ENCODE measurements at places on chromosomes 2 and 18.

DNA sequence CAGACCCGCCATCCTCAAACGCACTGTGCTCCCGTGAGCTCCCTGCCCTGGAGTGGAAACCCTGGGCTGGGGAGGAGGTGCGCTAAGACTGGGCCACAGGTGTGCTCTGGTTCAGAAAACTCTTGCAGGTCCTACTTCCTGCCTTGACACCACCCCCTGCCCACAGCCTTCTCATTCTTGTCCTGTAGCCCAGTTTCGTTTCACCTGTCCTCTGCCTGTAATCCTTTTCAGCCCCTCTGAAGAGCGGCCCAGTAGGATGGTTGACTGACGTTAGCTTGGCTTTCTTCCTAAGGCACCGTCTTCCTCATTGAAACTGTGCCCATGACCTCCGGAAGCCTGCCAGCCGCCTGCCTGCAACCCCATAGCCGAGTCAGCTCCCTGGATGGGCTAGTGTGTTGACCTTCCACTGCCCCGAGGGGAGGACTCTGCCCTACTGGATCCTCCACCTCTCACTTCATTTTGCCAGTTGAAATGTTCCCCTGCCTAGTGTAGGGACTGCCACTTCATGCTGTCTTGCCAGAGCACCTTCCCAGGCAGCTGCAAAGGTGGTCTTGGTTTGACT lies 116.9 kb downstream of the AGAP1 start:
- no peak for DNase-seq

DNA sequence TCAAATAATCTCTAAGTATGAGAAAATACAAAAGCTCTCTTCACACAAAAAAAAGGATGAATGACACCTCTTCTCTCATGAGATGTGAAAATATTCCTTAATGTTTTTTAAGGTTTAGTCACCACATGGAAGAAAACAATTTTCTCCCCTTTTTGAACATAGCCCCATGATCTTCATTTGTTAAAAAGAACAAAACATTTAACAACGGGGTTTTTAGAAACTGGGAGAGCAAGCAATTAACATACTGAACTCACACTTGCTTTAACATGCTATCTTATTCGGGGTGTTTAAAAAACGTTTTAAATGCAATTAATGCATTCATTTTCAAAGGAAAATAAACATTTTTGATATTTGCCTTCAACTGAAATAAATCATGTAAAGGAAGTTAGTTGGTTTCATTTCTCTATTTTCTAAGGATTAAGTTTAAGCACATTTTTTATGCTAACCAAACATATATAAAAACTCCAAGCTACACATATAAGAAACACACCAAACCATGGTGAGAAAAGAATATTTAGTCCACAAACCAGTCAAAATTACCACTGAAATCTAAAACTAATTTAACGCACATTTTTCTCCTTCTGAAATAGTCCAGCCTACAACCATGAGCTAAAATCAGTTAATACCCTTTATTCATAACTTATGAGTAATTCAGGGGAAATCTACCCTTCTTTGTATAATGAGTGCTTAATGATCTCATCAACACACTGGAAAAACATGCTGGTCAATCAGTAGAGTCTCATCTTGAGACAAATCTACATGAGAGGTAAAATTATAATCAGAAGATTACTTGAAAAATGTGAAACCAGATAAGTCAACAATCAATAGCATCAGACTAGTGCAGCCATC lies 8.2 kb downstream of the FBXO11 start:
- DNase-seq = no peak

GRCh38 chr2:13686262-13686661 lies 946.3 kb upstream of the LRATD1 start:
- no peak for DNase-seq

GRCh38 chr2:15602393-15602792 lies 10.7 kb downstream of the DDX1 start:
- DNase-seq = no peak

- no peak for DNase-seq
Observed at GRCh38 chr2:71697106-71698004, 244.0 kb downstream of the DYSF start.

GRCh38 chr2:138514173-138514572 lies 12.6 kb downstream of the SPOPL start:
- no peak for DNase-seq

DNA sequence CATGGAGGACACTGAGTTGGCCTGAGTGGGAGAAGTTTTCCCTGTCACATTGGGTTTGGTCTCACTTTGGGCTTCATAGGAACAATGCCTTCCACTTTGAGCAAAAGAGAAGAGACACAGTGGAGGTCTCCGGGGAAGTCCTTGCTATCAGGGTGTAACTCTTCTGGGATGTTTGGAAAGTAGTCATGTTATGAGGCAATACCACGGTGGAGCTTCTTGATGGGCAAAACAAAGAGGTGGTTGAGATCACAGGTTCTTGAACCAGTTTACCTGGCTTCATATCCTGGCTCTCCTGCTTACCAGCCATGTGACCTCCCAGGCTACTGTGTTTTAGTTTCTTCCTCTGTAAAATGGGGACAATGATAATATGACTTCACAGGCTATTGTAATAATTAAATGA lies 478.6 kb downstream of the SLC4A3 start:
- no peak for DNase-seq

- no peak for DNase-seq
Observed at GRCh38 chr2:208036357-208036756, 11.0 kb upstream of the PLEKHM3 start.

- no peak for DNase-seq
Observed at GRCh38 chr2:112805542-112805941, 21.2 kb upstream of the IL1A start.

- DNase-seq = no peak
Observed at GRCh38 chr18:36302676-36303075, 5.2 kb downstream of the FHOD3 start.

GRCh38 chr2:239295377-239296019 lies 105.3 kb downstream of the HDAC4 start:
- DNase-seq = no peak

- peak; percentile 9 for DNase-seq
Observed at GRCh38 chr2:11446733-11447248, 19.2 kb downstream of the E2F6 start.

DNA sequence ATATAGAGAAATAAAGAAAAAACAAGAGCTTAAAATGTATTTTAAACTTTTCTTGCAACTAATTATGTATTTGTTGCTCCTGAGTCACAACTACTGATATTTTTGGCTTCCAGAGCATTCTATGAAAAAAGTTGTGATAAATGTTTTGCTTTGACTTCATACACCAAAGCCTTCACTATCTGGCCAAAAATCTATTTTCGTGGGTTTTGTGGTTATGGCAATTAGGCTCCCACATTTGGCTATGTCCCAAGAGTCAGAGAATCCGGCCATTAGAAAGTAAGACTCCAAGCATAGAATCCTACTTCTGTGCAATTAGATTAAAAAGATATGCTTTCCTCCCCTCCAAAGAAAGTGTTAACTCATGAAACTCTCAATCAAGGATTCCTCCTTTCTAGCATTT lies 1456.1 kb upstream of the ACVR2A start:
- DNase-seq = no peak

DNA sequence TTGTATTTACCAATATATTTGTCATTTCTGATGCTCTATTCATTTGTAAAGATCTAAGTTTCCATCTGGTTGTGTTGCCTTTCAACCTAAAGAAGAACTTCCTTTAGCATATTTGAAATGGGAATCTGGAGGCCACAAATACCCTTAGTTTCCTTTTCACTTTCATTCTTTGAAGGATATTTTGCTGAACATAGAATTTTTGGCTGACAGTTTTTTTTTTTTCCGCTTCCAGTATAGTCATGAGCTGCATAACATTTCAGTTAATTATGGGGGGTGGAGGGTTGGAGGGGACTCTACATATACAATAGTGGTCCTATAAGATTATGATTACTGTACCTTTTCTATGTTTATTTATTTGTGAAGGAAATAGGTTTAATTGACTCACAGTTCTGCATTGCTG lies 83.9 kb downstream of the CERS6 start:
- no peak for DNase-seq

GRCh38 chr2:240946046-240946445 lies 39.9 kb downstream of the CROCC2 start:
- DNase-seq = no peak

GRCh38 chr2:201267278-201268030 lies 7.1 kb downstream of the CASP8 start:
- DNase-seq = no peak

- no peak for DNase-seq
Observed at GRCh38 chr18:67243799-67244587, 272.5 kb downstream of the DSEL start.

DNA sequence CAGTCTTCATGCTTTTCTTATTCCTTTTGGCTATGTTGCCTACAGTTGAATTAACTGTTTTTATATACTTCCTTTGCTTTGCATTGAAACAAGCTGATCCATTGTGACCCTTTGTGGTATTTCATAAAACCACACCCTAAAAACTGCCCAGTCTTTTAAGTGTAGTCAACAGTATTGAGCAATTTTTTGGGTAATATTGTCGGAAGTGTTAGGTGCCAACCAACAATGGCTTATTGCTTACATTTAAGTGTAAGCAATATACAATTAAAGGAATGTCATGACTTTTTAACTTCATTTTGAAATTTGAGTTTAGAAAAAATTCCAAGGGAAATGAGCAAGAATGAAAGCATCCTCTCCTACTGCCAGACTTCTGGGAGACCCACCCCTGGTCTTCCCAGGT lies 174.1 kb downstream of the NEDD4L start:
- DNase-seq = no peak

- no peak for DNase-seq
Observed at GRCh38 chr2:19500126-19500525, 141.7 kb upstream of the OSR1 start.

- DNase-seq = no peak
Observed at GRCh38 chr2:63056107-63057050, 5.7 kb downstream of the OTX1 start.

DNA sequence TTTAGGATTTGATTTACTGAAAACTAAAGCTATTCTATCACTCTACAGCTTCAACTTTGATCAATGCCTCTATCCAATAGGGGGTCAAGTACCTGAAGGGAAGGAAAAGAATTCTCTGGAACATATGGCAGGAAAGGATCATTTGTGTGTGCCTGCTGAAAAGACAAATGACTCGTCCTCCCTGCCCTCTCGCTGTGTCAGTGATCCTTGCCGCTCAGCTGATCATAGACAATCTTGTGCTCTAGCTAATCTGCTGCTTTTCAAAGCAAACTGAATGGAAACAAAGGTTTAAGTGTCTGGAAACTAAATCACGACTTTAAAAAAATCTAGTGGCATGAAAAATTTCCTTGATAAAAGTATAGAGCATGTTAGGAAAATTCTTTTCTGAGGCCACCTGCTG lies 75.6 kb upstream of the CPO start:
- no peak for DNase-seq

DNA sequence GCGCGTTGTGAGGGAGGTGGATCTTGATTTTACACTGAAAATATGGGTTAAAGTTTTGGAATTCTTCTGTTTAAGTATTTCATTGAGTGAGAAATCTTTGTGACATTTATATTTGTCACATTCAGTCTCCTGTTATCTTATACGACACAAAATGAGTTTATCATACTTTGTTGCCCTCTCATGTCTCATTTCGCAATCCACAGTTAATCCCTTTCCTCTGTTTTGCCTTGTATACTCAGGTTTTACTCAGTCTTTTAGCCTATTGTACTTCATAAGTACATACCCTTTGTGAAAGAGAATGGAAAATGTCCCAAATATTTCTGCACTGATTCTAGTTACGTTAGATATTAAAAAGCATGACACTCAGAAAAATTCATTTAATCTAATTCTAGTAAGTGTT lies 142.7 kb downstream of the ATP9B start:
- DNase-seq = no peak

- DNase-seq = no peak
Observed at GRCh38 chr2:127561371-127561770, 25.9 kb downstream of the MYO7B start.

- no peak for DNase-seq
Observed at GRCh38 chr18:43129946-43130524, 14.6 kb upstream of the RIT2 start.

- no peak for DNase-seq
Observed at GRCh38 chr2:15159751-15160177, 401.4 kb downstream of the NBAS start.

GRCh38 chr2:37415128-37415820 lies 70.8 kb downstream of the QPCT start:
- DNase-seq = no peak

GRCh38 chr2:96546321-96546720 lies 9.8 kb downstream of the ARID5A start:
- no peak for DNase-seq

- DNase-seq = no peak
Observed at GRCh38 chr2:240992572-240993291, 5.7 kb upstream of the SNED1 start.

DNA sequence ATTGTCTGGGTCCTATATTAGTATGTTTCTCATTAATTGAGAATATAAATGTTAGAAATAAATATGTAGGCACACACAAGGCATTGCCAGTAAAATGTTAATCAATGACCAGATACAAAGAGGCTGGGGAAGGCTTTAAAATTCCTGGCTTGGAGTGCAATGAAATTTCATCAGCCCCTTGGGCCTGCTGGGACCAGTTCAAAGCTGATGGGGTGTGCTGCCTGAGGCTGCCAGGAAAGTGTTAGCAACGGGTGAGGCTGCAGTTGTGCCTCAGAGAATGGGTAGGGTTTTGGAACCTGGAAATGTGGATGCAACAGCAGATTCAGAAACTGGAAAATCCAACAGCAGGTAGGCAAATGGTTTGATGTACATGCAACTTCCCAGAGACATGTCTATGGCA lies 68.9 kb downstream of the DIPK1C start:
- no peak for DNase-seq

- DNase-seq = no peak
Observed at GRCh38 chr2:152380261-152381055, 45.5 kb downstream of the FMNL2 start.

DNA sequence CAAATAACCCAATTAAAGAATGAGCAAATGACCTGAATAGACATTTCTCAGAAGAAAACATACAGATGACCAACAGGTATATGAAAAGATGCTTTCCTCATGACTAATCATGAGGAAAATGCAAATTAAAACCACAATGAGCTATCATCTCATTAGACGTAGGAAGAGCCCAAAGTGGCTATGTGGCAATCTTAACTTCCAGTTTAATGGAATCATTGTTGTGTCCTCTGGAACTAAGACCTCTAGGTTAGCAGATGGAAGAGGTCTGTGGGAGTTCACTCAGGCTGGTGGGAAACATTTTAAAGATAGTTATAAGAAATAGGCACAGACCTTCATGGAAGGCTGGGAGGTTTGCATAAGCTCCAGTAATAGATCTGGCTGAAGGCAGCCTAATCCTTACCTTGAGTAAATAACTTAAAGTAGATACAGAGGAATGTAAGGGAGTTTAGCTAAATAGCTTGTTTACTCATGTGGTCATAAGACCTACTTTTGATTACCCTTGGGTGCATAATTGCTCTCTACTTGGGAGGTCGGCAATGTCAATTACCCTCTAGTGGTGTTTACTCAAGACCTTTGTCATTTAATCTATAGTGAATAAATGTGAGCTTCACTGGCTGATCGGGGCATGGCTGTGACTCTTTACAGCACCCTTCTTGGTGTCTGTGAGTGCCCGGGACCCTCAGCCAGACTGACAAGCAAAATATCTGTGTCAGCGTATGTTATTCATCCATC lies 119.0 kb downstream of the GULP1 start:
- no peak for DNase-seq

- DNase-seq = no peak
Observed at GRCh38 chr2:124121760-124122275, 96.7 kb downstream of the CNTNAP5 start.
